Activated CD8-positive, alpha-beta memory T cell treated with anti-CD3 and anti-CD28 coated beads for 1 hour (primary cell): ENCODE measurements at places on chromosomes 16 and 17.

GRCh38 chr17:10292057-10292937 lies 80.5 kb downstream of the MYH13 start:
- DNase-seq: no peak

- DNase-seq: no peak
Measured at GRCh38 chr17:81593105-81593871, 41.1 kb upstream of the FAAP100 start.

- no peak for DNase-seq
Measured at GRCh38 chr16:84614073-84614459, 3.8 kb downstream of the COTL1 start.

- no peak for DNase-seq
Measured at GRCh38 chr16:72884037-72884436, 163.9 kb downstream of the ZFHX3 start.

DNA sequence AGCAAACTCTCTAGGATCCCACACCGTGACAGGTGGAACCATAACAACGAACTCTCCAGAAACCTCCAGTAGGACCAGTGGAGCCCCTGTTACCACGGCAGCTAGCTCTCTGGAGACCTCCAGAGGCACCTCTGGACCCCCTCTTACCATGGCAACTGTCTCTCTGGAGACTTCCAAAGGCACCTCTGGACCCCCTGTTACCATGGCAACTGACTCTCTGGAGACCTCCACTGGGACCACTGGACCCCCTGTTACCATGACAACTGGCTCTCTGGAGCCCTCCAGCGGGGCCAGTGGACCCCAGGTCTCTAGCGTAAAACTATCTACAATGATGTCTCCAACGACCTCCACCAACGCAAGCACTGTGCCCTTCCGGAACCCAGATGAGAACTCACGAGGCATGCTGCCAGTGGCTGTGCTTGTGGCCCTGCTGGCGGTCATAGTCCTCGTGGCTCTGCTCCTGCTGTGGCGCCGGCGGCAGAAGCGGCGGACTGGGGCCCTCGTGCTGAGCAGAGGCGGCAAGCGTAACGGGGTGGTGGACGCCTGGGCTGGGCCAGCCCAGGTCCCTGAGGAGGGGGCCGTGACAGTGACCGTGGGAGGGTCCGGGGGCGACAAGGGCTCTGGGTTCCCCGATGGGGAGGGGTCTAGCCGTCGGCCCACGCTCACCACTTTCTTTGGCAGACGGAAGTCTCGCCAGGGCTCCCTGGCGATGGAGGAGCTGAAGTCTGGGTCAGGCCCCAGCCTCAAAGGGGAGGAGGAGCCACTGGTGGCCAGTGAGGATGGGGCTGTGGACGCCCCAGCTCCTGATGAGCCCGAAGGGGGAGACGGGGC lies 1.3 kb downstream of the SPN start:
- DNase-seq: no peak

DNA sequence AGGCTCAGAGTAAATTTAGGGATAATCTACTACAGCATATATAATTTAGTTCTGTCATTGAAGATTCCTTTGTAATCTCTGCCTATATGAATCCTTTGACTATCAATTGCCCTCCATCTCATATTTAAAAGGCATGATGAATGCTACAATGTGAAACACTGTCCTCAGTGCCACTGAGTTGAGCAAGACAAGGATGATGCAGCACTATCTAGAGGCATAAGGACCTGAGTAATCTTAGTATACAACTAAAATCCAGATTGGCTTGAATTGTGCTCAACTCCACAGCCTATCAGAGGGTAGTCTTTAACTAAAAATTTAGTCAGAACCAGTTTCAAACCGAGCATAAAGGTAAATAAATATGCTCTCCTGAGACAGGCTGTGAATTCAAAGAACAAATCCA lies 11.6 kb upstream of the STRADA start:
- DNase-seq: no peak

DNA sequence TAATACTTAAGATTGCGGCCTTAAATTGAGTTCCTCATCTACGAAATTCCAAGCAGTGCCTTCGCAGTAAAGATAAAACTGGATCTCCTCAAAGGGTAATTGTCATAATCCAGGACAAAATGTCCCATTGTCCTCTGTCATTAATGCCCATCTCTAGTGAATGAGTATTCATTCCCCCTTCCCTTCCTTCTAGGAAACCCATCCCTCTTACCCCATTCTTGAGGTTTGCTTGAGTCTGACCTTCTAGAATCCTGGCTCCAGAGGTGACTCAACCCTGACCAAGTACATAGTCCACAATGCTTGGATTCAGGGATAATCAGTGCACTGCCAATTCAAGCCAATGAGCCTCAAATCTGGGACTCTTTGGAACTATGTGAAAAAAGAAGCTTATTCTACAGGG lies 47.0 kb upstream of the MAF start:
- DNase-seq: no peak

GRCh38 chr16:56353054-56353921 lies 72.1 kb downstream of the AMFR start:
- DNase-seq: no peak

GRCh38 chr17:51869387-51869786 lies 289.1 kb downstream of the CA10 start:
- no peak for DNase-seq

- no peak for DNase-seq
Measured at GRCh38 chr17:82076018-82076784, 10.6 kb upstream of the DUS1L start.

DNA sequence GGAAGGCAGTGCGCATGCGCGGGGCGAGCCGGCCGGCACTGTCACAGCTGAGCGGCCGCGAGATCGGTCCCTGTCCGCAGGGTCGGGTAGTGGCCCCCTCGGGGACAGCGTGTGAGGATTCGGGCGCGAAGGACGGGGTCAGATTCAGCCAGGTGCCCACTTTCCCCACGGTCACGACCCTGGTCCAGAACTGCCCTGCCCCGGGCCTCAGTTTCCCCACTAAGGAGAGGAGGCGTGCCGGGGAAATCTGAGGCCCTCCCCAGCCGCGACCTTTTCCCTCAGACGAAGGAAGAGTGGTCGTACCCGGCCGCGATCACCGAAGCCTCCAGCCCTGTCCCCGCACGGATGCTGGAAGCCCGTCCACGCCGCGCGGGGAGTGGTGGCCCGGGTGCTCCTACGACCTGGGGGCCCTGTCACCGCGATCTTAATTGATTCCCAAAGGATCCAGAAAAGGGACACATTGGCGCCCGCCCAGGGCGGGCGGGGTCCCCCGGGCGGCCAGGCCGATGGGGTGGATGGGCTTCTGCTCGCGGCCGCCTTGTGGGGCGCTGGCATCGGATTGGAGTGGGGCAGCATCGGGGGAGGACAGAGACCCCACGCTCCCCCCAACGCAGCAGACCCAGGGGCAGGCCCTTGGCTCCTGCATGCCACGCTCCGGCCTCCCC lies 57.7 kb downstream of the SRL start:
- no peak for DNase-seq

DNA sequence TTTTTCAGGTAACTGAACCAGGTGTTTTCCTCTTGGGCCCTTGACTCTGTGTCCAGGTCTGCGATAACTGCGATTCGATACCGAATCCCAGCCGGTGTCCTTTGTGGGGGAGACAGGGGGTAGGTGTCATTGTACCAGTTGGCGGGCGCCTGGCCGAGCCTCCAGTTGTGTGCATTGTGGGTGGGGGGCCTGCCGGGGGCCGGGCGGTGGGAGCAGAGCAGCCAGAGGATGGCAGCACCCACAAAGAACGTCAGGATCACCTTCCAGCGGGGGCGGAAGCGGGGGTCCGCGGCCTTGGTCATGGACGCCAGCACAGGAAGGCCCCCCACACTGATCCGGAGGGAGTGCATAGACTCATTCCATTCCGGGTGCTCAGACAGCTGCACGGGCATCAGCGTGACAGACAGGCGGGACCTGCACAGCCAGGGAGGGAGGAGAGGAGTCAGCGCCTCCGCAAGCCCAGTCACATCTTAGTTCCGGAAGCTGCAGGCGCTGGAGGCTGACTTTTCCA lies 12.3 kb downstream of the CANT1 start:
- DNase-seq: no peak

DNA sequence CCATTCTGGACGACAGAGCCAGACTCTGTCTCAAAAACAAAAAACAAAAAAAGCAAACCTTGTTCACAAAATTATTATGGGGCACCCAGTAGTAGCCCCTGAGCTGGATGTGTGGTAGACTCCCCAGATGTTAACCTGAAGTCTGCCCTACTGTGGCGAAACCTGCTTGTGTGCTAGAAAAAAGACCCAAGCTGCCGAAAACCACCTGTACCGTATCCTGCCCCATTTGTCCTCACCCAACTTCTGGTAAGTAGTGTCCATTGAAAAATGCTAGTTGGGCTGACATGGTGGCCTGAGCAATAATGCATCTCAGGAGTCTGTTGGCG lies 9.1 kb downstream of the RMI2 start:
- DNase-seq: no peak

DNA sequence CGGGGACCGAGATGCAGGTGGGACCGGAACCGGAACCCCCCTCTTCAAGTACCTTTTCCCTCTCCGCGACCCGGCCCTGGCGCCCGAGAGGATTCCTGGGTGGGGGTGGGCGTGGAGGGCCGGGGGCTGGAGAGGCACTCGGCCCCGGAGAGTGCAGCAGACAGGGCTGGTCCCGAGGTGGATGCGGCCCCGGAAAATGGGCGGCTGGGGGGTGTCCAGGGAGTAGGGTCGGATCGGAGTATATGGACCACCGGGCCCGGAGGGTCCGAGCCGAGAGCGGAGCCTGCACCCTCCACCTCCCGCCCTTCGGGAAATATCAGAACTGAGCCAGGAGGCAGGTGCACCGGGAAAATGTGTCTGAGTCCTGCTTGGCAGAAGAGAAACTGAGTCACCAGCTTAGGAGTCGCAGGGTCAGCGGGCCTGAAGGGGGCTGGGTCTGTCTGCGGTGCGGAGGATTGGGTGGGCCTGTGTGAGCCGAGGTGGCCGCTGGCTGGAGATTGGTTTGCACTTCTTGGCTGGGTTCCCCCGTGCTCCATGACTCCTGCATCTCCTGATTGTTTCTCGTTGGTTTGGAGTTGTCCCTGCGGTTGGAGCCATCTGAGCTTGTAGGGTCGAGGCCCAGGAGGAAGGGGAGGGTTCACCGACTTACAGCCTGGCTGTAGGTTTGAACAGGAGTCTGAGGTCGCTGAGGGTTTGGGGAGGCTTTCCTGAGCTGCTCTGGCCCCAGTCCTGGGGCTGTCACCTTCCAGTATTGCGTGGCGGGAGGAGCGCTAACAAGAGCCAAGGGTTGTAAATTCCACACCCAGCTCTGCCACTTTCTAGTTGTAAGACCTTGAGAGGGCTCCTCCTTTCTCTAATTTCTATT lies 518 bp downstream of the SH2B1 start:
- no peak for DNase-seq

DNA sequence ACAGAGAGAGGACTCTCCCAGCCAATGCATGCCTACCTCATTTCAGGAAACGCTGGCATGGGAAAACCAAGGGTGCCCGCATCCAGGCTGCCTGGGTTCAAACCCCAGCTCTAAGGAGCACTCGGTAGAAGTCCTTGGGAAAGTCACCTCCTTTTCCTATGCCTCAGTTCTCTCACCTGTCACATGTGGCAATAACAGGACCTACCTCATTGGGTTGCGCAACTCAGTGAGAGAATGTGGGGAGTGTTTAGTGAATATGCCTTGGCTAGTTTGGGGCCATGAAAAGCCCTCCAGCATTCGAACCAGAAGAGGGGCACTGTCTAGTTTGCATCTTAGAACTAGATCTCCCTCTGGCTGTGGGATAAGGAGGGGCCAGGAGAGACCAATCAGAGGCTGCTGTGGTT lies 9.0 kb upstream of the NXPH3 start:
- no peak for DNase-seq

- DNase-seq: no peak
Measured at GRCh38 chr17:4162775-4163466, 19.9 kb downstream of the CYB5D2 start.

GRCh38 chr16:58024486-58025350 lies 836 bp upstream of the MMP15 start:
- DNase-seq: no peak

GRCh38 chr17:48729335-48730239 lies 1.0 kb upstream of the HOXB13 start:
- DNase-seq: no peak

DNA sequence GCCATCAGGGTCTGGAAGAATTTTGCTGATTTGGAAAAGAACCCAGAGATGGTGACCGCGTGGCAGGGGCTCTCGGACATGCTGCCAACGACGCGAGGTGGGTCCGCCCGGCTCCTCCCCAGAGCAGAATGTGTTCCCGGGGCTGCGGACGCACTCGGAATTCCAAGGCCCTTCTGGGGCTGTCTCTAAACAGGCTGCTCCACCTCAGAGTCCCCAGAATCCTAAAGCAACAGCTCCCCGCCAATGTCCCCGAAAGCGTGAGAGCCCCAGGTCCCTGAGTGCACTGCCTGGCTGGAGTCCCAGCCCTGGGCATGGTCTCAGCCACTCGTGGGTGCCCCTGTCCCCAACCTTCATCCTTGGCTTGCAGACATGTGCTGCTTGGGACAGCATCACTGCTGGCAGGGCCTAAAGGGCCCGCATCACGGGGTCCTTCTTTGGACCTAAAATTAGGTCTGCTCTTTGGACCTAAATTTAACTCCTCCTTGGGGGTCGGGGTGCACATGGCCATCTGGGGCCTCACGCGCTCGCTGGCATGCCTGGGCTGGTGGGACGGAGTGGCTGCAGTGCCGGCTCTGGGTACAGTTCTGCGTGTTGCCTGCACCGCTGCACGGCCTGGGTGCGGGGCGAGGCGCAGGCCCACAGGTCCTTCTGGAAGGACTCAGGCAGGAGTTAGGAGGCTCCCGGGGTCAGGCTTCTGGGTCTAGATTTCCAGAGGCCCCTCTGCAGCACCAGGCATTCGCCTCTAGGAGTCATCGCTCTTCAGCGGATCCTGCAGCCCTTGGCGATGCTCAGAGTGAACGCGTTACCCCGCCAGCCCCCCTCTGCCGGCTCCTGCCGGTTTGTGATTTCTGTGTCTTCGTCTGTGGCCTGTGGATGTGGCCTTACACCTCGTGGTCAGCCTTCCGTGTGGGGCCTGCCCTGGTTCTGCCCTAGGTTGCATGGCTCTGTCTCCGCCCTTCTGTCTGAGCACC lies 41.9 kb upstream of the CHMP6 start:
- DNase-seq: no peak

DNA sequence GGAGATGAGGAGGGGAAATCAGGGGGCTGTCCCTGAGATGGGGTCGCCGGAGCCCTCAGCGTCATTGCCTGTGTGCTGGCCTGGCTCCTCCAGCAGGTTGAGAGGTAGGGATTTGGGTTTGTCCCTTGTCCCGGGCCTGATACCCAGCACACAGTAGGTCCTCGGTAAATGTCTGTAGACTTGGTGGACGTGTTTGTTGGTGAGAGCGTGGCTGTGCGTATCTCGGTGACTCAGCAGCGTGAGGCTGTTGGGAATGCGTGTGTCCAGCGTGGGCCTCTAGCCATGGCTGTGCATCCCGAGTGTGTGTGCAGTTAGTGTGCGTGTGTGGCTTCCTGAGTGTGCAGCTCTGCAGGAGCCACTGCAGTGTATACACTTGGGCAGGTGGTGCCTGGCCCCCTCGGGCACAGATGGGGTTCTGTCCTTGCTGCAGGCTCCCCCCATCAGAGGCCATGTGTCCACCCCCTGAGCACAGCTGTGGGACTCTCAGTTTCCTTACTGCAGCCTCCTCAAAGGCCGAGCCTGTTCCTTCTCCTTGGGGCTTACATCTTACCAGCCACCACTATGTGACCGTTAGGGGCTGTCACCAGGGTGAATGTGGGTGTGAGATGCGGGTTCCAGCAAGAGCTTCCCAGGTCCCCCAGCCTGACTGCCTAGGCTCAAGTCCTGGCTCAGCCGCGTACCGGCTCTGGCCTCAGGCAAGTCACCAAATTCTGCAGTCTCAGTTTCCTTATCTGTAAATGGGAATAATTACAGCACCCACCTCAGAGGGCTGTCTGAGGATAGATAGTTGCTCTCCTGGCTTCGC lies 5.7 kb downstream of the NECAB2 start:
- no peak for DNase-seq

- no peak for DNase-seq
Measured at GRCh38 chr17:67183531-67183930, 61.5 kb downstream of the HELZ start.
